ENCODE measurements at places on chromosomes 11 and 22. TPM values are rescaled to one million over a fixed set of nuclear protein-coding genes. Genes with fewer than 3 reads are reported as not detected.

The SMC1B gene
- not detected for total RNA-seq

The OMP gene
- total RNA-seq, result 0.85 TPM

The SCGB1C1 gene
- total RNA-seq, result not detected

The DTX4 gene
- total RNA-seq, result 2.6 TPM

The PTPRCAP gene
- 0.32 TPM for total RNA-seq

The FOLR1 gene
- 0.24 TPM for total RNA-seq
